Ureter (tissue), 1 donor: ENCODE measurements at places on chromosomes 12 and 14.

- DNase-seq: no peak
These were observed 107.3 kb downstream of the BCL11B start for GRCh38 chr14:99164712-99165111.

- DNase-seq: no peak
These were observed 8.0 kb downstream of the CHGA start for GRCh38 chr14:92930737-92931602.

GRCh38 chr12:53756300-53757100 is 4.7 kb upstream of the CISTR start:
- no peak for DNase-seq

DNA sequence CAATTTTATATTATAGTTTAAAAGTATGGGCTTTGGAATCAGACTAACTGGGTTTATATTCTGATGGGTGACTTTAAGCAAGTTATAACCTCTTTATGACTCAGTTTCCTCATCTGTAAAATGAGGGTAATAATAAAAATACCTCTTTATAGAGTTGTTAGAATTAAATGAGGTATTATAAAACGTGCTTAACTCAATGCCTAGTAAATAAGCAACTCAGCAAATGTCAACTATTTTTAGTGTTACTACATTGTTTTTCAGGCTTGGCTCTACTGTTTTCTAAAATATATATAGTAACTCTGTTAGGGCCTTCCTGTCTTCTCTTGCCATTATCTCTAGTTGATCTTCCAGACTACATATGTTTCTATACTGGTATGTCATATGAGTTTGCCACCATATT is 20.5 kb downstream of the VEZT start:
- DNase-seq: no peak

- no peak for DNase-seq
These were observed 184.4 kb upstream of the ALG10B start for GRCh38 chr12:38132139-38132538.

GRCh38 chr12:6312529-6313325 is 2.2 kb downstream of the PLEKHG6 start:
- peak; percentile 89 for DNase-seq

DNA sequence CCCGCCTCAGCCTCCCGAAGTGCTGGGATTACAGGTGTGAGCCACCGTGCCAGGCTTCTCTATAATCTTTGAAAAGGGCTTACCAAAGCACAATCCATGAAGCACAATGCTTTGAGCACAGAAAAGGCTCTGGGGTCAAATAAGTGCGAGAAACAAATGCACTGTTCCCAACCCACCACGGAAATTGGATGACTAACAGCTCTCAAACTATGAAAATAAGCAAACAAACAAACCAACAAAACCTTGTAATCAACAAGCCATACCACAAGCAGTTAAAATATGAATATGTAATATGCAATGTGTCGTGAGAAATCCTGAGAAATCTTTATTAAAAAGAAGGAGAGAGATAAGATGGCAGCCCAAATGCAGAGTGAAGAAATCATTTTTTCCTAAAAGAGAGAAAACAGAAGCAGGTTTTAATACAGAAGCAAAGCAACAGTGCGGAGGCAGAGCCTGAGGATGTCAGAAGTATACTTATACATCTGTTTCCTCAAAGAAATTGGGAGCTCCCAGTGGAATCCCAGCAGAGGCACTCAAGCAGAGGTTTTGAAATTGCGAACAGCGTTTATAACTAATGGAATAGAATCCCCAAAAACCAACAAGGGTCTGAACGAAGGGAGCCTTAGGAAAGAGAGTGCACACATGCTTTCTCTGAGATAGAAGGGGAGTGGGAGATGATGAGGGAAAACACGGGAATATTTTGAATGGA is 17.1 kb downstream of the SMCO2 start:
- DNase-seq: no peak

DNA sequence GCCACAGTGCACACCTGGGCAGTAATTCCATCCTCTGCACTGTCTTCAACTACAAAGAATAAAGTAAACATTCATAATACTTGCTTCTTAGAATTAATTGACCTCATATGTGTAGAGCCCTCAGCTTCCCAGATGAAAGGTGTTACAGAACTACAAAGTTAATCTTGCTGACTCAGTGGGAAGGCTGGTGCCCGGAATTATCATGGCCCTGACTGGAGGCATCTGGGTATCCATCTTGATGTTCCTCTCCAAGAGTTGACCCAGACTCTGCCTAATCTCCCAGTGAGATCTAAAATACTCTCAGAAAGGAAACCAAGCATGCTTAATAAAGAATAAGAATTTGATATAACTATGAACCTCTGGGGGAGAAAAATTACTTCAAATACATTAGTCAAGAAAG is 147.0 kb upstream of the ARID2 start:
- no peak for DNase-seq

DNA sequence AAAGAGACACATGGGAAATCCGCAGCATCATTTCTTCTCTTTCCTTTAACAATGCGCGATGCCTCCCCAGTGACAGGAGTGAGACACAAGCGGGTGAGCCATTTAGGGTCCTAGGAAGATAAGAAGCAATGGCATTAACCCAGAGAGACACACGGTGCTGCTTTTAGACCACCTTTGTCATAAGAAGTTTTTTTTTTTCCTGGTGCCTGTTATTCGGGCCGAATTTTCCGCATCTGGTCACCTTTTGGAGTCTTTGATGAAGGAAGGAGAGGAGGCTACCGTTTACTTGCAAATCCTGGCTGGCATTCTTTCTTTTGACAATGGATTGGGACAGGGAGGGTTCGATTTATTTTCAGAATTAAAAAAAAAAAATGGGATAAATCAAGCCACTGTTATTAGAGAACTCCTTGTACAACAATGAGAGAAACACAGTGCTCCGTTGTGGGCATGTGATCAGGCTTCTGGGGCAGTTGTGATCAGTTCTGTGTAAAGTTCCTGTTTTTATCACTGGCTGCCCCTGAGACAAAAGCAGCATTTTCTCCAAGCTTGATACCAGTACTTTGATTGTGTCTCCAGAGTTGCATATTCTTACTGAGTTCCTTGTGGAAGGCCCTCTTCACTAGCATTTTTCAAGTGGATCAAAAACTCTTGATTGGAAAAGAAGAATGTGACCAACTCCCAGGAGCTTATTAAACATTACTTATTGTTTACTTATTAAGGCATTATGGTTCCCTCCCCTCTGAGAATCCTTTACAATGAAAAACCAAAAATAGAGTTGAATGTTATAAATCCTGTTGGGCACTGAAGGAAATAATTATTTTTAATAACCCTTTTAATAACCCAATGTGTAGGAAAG is 1.1 kb downstream of the DIP2B start:
- no peak for DNase-seq

GRCh38 chr12:48903363-48903981 is 21.8 kb downstream of the FKBP11 start:
- no peak for DNase-seq

- no peak for DNase-seq
These were observed 23.1 kb upstream of the DCP1B start for GRCh38 chr12:2027351-2027750.

- DNase-seq: no peak
These were observed 149.9 kb downstream of the KIF26A start for GRCh38 chr14:104288272-104288671.

DNA sequence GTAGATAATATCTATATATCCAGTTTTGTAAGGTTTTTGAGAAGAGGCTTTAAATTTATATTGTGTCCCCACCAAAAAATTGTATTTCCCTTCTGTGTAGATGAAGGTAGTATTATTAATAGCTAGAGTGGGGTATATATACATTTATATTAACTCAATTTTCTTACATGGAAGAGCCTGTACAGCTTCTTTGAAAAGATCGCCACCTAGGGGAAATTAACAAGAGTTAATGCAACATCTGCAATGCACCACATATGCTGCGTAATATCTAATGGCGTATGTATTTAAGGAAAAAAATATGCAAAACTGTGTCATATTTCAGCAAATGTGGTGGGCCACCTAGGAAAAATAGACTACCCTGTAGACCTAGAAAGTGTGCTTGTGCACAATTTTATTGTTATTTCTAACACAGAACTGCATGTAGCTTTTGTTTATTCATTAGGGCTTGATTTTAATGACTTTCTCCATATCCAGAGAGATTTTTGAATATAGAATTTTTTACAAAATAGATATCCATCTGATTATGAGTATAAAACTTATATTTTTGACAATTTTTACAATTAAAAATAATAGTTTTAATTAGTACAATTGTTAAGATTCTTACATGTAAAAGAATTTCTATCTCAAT is 14.0 kb downstream of the CCER1 start:
- DNase-seq: no peak

DNA sequence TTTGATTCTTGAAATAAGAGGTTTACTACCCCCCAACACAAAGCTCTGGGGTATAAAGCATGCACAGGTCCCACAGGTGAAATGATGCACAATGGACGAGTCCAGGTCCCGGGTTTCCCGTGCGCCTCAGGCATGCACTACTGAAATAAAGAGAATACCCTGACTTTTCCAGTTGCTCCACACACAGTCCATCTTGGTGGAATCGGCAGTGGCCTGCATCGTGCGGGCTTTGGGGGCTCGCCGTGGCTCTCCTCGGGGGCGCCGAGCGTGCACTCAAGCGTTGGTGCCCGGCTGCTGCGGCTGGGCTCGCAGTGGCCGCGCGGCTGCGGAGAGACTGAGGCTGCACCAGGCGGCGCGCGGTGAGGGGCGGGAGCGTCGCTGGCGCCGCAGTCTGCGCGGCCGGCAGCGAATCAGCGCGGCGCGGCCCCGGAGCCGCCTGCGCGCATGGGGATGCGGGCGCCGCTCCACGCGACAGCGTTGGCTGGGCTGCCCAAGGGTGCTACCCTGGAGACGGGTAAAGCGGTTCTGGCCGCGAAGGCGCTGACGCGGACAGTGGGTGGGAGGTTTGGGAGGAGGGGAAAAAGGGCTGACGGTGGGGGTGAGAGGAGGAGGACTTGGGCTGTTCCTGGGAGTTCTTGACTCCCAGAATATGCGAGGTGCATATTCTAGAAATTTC is 53.8 kb upstream of the CCDC175 start:
- DNase-seq: no peak

DNA sequence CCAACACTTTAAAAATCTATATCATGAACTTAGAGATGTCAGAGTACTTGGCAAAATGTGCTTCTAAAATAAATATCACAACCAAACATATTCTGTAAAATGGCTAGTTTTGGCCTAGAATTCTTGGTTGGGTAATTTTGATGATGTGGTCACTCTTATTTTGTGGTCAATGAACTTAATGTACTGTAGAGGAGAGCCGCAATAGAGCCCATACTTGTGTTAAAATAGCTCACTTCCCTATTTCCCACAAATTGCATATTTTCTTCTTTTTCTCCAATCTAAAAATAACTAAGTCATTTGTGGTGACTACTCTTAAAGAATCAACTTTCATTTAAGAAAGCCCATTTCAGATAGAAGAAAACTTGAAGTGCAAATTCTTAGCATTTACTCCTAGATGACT is 619.4 kb downstream of the CCER1 start:
- no peak for DNase-seq

DNA sequence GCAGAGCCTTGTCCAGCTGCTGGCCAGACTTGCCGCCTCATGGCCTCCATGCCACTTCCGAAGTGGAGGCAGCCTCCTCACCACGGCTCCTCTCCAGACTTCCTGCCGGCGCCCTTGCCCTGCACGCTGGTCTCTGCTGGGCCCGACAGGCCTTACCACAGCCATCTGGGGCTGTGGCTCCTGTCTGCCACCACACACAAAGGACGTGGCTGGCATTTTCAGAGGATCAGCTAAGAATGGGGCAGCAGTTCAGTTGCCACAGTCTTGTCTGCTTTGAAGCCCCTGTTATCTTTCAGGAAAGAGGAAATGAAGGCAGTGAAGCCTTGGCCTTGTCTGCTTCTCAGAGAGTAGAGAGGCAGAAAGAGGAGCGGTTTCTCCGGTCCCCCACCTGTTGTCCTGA is 178.0 kb upstream of the FKBP4 start:
- DNase-seq: no peak

DNA sequence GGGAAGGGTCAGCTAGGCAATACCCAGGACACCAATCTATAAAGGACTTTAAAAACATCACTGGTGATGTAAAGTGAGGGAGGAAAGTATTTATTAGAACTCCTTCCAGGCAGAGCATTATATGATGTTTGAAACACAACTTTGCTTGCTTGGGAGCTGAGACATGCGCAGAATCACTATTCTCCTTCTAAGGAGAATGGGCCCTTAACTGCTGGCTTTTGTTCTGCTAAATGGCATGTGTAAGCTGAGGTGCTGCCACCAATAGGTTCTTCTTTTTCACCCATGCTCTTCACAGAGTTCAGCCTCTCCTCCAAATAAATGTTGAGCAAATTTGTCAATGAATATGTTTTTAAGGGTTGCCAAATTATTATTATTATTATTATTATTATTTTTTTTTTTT is 3.9 kb downstream of the STAC3 start:
- DNase-seq: no peak

- DNase-seq: no peak
These were observed 27.3 kb downstream of the PPTC7 start for GRCh38 chr12:110555577-110556406.

DNA sequence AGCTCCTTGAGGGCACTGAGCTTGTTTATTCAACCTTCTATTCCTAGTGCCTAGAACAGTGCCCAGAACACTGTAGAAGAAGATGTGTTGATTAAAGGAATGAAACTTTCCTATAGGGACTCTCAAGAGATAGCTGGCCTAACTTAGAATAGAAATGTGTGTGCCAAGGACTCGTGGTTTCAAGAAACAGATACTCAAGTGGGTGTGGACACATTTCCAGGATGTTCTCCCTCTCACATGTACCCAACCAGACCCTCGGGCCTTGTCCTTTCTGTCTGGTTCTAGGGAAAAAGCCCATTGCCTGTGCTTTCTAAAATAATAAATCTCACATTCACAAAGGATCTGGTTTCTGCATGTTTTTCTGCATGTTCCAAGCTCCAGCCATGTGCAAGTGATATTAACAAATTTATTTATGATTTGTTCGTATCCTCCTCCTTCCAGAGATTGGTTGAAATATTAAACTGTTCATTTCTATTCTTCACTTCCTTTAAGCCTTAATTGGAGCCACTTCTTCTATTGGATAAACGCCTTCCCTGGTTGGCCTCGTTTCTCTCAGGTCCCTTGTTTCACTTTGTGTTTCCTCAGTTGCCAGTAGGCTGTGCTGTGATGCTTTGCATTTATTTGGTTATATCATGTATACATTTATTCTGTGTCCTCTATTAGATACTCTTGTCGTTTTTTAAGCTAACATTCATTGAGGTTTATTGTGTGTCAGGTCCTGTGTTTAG is 89.8 kb downstream of the CRADD start:
- no peak for DNase-seq

DNA sequence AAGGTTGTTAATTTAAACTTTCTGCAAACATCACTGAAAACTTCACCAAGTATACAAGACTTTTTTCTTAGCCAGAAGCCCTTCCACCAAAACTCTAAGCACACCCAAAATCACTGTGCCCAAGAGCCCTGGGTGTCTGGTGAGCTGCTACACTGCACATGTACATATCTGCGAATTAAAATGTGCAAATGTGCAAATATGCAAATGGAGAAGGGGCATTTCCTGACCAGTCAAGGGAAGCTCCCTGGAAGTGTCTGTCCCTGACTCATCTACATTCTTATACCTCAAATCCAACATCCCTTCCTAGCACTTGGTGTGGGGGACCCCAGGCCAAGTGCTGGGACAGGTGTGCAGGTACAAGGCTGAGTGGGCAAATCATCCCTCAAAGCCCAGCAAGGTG is 123.7 kb downstream of the PCNX1 start:
- DNase-seq: no peak
